Esophagus squamous epithelium (tissue), 5 donors: ENCODE measurements at places on chromosomes 16 and 17.

- no peak for DNase-seq
Observed at GRCh38 chr16:89811321-89811720, 5.1 kb downstream of the FANCA start.

GRCh38 chr16:29858974-29859373 lies 4.1 kb downstream of the CDIPT start:
- no peak for DNase-seq

DNA sequence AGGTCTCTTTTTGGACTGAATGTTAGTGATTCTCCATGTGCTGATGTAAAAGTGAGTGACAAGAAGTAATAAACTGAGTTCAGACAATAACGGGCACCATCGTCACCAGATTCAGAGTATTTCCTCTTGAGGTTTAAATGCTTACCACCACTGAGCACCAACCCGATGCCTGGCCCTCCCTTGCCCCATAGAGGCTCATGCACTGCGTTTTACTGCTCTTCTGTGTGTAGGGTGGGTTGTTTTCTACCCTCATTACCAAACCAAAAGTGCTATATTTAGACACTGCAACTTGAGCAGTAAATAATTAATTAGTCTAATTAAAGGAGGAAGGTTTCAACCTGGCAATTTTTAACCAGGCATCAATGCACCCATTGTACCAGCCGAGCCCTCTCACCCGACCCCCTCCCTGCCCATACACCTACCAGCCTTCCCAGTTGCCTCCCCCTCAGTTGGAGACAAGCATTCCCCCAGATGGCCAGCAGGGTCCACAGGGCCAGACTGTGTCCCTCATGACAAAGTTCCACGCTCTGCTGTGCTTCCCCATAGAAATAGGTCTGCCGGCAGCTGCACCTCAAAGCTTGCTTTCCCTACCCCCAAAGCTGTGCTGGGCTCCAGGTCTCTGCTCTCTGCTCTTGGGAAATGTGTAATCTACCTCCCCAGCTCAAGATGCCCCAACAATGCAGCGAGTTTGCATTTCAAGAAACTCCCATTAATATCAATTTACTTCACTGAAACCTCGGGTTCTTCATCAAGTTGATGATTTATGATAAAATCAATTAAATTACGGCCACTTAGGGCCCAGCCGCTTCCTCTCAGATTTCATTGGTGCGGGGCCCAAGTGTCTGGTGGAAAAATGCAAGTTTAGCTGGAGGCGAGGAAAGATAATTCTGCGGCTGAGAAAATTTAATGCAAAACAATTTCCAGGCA lies 16.0 kb downstream of the HOXB4 start:
- DNase-seq, result no peak

DNA sequence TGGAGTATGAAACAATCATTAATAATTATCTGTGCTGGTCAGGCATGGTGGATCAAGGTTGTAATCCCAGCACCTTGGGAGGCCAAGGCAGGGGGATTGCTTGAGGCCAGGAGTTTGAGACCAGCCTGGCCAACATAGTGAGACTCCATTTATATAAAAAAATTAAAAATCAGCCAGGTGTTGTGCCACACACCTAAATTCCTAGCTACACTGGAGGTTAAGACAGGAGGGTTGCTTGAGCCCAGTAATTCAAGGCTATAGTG lies 28.9 kb upstream of the PRKCA start:
- DNase-seq, result no peak

DNA sequence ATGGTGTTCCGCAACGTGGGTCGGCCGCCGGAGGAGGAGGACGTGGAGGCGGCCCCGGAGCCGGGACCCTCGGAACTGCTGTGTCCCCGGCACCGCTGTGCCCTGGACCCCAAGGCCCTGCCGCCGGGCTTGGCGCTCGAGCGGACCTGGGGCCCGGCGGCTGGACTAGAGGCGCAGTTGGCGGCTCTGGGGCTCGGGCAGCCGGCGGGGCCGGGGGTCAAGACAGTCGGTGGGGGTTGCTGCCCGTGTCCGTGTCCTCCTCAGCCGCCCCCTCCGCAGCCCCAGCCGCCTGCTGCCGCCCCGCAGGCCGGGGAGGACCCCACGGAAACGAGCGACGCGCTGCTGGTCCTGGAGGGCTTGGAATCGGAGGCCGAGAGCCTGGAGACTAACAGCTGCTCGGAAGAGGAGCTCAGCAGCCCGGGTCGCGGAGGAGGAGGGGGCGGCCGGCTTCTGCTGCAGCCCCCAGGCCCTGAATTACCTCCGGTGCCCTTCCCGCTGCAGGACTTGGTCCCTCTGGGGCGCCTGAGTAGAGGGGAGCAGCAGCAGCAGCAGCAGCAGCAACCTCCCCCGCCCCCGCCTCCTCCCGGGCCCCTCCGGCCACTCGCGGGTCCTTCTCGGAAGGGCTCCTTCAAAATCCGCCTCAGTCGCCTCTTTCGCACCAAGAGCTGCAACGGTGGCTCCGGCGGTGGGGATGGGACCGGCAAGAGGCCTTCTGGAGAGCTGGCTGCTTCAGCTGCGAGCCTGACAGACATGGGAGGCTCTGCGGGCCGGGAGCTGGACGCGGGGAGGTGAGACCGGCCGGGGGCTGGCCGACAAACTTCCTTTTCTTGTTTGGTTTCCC lies 821 bp downstream of the SOCS7 start:
- DNase-seq, result no peak

GRCh38 chr16:86317813-86318650 lies 192.3 kb upstream of the FOXF1 start:
- DNase-seq, result no peak

GRCh38 chr16:49574826-49575225 lies 201.2 kb downstream of the C16orf78 start:
- DNase-seq, result no peak

DNA sequence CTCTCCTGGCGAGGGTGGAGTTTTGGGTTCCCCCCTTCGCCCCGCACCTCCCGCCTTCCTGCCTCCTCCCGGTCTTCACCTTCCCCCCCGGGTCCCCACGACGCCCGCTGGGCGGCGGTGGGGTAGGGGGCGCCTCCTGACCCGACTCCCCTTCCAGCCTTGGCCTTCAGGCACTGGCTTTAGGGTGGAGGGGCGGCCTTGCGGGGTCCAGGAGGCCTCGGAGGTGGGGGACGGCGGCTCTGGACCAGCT lies 2.4 kb downstream of the SLC16A3 start:
- DNase-seq, result no peak

- DNase-seq, result no peak
Observed at GRCh38 chr17:45228763-45229539, 7.3 kb downstream of the FMNL1 start.

DNA sequence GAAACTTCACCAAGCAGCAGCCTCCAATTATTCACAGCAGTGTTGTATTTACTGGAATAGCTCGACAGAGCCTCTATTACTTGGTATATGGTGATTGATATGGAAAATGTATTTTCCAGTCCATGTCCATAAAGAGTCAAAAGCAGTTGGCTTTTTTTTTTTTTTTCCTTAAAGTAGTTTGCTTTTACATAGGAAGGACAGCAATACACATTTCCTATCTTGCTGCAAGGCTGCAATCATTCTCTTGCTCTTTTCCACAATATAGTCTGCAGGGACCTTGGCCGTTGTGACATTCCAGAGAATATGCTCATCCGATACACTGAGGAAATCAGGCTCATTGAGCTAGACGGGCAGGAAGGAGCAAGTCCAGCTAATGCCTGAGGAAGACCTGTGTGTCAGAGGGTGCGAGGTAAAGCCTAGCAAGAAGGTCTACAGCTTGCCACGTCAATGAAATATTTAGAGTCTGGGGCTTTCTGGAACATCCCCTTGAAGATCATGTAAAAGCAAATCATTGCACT lies 131.1 kb downstream of the ENGASE start:
- DNase-seq, result no peak

DNA sequence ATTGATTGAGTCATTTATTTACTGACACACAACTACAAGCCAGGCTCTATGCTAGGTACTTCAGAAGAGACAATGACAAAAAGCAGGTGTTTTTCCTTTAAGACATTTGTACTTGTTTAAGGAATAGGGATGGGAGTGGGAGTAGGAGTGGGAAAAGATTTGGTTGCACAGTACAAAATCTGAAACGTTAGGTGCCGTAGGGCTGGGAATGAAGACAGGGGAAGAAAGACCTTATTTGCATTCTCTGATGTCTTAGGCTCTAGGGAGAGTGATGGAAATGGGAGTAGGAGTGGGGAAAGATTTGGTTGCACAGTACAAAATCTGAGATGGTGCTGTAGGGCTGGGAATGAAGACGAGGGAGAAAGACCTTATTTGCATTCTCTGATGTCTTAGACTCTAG lies 28.7 kb upstream of the OR4D1 start:
- no peak for DNase-seq

- no peak for DNase-seq
Observed at GRCh38 chr17:49496183-49496866, 1.2 kb downstream of the NGFR start.

DNA sequence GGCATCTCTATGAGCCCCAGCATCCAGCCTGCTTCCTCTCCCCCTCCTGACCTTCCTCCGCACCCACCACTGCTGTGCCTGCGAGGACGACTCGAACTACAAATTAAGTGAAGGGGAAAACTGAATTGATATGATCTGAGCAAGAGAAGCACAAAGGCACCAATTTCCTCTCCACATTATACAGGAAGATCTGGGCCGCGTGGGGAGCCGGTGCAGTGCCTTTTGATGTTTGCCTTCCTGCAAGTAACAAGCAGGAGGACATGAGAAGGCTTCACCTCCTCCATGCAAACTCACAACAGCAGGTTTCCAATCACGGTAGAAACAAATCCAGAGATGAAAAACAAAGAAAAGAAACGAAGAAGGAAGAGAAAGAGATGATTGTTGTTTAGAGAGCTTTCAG lies 57.8 kb upstream of the MMP2 start:
- DNase-seq, result no peak

GRCh38 chr16:88084881-88085280 lies 133.6 kb downstream of the BANP start:
- no peak for DNase-seq

DNA sequence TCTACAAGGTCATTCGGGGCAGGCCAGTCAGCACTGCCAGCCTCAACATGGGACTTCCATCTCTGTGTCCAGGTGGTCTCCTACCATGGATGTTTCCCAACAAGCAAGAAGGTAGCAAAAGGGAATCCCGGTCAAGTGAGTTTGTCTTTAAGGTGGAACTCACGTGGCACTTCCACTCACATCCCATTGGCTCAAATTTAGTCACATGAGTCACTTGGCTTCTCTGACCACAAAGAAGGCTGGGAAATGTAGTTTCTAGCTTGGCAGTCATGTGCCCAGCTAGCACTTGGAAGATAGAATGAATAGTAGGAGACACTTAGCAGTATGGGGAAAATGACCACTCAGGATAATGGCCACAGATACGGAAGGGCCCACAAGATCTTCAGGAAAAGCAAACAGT lies 106.6 kb downstream of the AIPL1 start:
- no peak for DNase-seq

DNA sequence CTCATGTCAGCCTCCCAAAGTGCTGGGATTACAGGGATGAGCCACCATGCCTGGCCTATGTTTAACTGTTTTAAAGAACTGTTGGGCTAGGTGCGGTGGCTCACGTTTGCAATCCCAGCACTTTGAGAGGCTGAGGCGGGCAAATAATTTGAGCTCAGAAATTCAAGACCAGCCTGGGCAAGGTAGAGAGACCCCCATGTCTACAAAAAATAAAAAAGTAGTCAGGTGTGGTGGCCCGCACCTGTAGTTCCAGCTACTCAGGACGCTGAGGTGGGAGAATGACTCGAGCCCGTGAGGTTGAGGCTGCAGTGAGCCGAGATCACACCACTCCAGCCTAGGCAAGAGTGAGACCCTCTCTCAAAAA lies 1.9 kb upstream of the ITGAL start:
- DNase-seq, result no peak

DNA sequence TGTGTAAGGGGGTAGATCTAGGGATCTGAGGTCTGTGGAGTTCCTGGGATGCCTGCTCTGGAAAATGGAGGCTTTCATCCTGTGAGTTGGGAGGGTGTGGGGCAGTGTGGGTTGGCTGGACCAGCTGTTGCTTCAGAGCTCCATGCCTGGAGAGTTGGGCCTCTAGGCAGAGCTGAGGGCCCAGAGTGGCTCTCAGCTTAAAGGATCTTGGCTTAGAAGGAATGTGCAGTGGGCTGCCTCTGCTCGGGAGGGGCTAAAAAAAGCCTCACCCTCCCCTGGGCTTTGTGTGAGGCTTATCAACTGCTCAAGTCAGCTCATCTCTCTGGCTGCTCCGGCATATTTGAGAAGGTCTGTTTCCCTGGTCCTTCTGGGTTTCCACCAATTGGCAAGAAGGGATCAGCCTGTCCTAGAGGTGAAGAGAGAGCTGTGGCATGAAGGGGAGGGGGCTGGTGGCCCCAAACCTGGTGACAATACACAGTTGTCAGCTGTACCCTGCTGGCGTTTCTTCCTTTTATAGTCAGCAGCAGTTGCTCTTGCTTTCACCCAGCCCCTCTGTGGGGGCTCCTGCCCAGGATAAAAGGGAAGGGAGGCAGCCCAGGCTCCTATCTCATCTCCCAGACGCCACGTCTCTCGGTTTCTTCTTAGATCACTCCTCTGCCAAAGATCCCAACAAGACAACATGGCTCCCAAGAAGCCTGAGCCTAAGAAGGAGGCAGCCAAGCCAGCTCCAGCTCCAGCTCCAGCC lies at the start of gene MYL4:
TSS of gene MYL4 (plus strand) at position 605 of the 745 bp plus-strand sequence. CDS start at position 680, 75 bp downstream.
- no peak for DNase-seq

DNA sequence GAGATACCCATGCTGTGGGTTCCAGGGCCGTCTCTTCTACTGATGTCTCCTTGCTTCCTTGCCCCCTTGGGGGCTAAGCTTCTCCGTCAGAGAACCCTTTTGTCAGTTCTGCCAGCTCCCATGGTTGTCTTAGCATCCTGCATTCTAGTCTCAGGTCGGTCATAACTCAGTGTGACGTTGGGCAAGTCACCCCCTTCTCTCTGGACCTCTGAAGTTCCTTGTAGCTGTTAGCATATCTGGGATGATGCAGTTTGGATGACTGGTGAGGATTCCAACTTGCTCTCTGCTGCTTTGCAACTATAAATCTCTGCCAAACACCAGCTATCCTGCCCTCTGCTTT lies 8.9 kb upstream of the MYL4 start:
- no peak for DNase-seq
